ENCODE measurements at places on chromosomes 6 and 20. TPM values are rescaled to one million over a fixed set of nuclear protein-coding genes. Genes with fewer than 3 reads are reported as not detected.

PTGIS gene
- 7.7 TPM for total RNA-seq

ANKRD66 gene
- not detected for total RNA-seq

TCP1 gene
- total RNA-seq, result 378 TPM

COL12A1 gene
- 22.8 TPM for total RNA-seq

BPIFA1 gene
- total RNA-seq, result not detected

RAD21L1 gene
- total RNA-seq, result under 0.01 TPM

BPIFB4 gene
- not detected for total RNA-seq

HSPA12B gene
- 2.4 TPM for total RNA-seq

GRM4 gene
- total RNA-seq, result 3.7 TPM

CFAP206 gene
- total RNA-seq, result 2.0 TPM

DYNLT1 gene
- total RNA-seq, result 62.8 TPM

NECAB3 gene
- total RNA-seq, result 33.8 TPM

OCSTAMP gene
- not detected for total RNA-seq

RAB44 gene
- not detected for total RNA-seq

SMLR1 gene
- not detected for total RNA-seq

EIF6 gene
- 71.7 TPM for total RNA-seq

RBPJL gene
- not detected for total RNA-seq

COMMD7 gene
- total RNA-seq, result 23.2 TPM

ADGRF5 gene
- total RNA-seq, result 6.5 TPM

HLA-DQB2 gene
- not detected for total RNA-seq

GTSF1L gene
- not detected for total RNA-seq

VSX1 gene
- total RNA-seq, result not detected

COX7A2 gene
- total RNA-seq, result 247 TPM

C20orf202 gene
- 0.41 TPM for total RNA-seq

CYB5R4 gene
- 6.9 TPM for total RNA-seq

OLIG3 gene
- not detected for total RNA-seq

VIP gene
- total RNA-seq, result 4.1 TPM

REM1 gene
- not detected for total RNA-seq

GJA1 gene
- total RNA-seq, result 91.3 TPM

PIGU gene
- total RNA-seq, result 13.9 TPM

TMC2 gene
- total RNA-seq, result 4.5 TPM

STMND1 gene
- not detected for total RNA-seq

RGS19 gene
- total RNA-seq, result 7.7 TPM

KHDC1L gene
- total RNA-seq, result 1.2 TPM

ARMC12 gene
- total RNA-seq, result 0.82 TPM

RSPO3 gene
- 36.7 TPM for total RNA-seq

BAG2 gene
- 1.6 TPM for total RNA-seq

KIF25 gene
- total RNA-seq, result 0.41 TPM

TXLNB gene
- total RNA-seq, result 0.82 TPM

FAXC gene
- 41.6 TPM for total RNA-seq

POPDC3 gene
- 5.3 TPM for total RNA-seq

KIF6 gene
- 1.2 TPM for total RNA-seq

TSPYL1 gene
- 220 TPM for total RNA-seq

BPIFB2 gene
- total RNA-seq, result not detected

PLCB1 gene
- 48.9 TPM for total RNA-seq

CLVS2 gene
- 34.2 TPM for total RNA-seq

HLA-DOB gene
- total RNA-seq, result not detected

ULBP3 gene
- total RNA-seq, result 11.8 TPM

CABLES2 gene
- 2.9 TPM for total RNA-seq

ASIP gene
- total RNA-seq, result not detected

HEY2 gene
- total RNA-seq, result 1.2 TPM

Data from frontal cortex (tissue), 4 donors.